ENCODE measurements at places on chromosomes 3 and 15.

DNA sequence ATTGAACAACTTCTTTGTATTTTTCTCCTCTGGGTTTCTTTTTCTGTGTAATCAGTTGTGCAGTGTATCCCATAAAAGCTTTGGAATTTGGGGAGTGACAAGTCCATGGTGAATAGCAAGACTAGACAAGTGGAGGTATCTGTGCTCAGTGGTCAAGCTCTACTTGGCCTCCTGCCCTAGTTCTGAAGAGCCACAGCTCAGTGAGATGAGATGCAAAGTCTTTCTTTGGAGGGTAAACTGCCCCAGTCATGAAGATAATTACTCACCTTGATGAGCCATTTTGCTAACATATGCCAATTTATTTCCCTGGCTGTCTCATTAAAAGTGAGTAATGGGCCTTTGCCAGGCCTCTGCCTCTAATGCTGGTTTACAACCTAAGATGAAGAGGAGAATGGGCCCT, 271.2 kb upstream of the TRIM42 start:
- no peak for DNase-seq

DNA sequence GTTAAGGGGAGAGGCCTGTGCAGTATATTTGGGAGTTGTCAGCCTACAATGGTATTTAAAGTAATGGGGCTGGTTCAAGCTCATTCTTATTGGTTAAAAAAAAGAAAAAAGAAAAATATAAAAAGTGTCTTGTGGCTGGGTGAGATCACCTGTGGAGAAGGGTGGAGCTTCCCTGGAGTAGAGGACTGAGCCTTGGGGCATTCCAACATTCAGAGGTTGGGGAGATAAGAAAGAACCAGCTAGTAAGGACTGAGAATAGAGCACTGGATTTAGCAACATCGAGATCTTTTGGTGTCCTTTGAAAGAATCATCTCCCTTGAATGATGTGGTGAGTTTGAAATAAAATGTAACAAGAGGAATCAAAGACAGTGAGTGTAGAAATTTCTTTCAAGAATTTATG, 5.2 kb downstream of the SLC49A4 start:
- DNase-seq, result no peak

GRCh38 chr3:5116538-5116937, 5.6 kb upstream of the ARL8B start:
- DNase-seq, result no peak

GRCh38 chr3:107250221-107250620, 127.0 kb upstream of the CCDC54 start:
- DNase-seq, result no peak

GRCh38 chr3:4746241-4746958, 232.8 kb upstream of the BHLHE40 start:
- no peak for DNase-seq

DNA sequence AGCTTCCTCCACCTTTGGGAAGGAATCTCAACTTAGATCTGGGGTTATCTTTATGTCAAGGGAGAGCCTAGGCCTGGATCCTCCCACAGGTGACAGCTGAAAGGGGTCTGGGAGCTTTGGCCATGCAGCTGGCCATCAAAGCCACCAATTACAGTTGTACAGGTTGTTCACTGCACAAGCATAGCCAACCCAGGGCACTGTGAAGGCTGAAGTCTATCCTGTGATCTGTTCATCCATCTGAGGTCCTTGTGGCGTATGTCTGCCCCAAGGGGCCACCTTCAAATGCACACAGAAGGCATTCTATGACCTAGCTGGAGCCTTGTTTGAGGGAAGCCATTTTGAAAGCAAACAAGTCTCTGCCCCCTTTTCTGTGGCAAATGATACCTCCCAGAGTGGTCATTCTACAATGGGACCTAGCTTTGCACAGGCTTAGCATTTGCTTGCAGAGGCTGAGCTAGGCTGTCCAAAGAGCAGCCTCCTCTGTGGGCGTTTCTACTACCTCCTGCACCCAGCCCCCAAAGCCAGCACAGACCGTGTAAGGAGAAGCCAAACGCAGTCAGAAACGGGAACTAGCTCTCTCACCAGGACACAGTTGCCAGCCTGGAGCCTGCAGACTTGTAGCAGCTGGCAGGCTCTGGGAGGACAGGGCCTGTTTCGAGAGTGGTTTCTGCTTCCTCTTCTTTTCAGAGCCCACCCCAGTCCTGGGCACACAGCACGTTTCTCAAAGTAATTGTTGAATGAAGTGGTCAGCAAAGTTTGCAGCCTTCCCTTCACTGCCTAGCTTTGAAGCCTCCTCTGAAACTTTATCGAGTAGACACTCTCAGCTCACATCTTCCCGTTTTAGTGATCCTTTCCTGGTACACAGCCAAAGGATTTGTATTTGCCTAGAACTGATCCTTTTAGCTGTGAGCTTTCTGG, 157.3 kb upstream of the SMAD3 start:
- DNase-seq, result no peak

DNA sequence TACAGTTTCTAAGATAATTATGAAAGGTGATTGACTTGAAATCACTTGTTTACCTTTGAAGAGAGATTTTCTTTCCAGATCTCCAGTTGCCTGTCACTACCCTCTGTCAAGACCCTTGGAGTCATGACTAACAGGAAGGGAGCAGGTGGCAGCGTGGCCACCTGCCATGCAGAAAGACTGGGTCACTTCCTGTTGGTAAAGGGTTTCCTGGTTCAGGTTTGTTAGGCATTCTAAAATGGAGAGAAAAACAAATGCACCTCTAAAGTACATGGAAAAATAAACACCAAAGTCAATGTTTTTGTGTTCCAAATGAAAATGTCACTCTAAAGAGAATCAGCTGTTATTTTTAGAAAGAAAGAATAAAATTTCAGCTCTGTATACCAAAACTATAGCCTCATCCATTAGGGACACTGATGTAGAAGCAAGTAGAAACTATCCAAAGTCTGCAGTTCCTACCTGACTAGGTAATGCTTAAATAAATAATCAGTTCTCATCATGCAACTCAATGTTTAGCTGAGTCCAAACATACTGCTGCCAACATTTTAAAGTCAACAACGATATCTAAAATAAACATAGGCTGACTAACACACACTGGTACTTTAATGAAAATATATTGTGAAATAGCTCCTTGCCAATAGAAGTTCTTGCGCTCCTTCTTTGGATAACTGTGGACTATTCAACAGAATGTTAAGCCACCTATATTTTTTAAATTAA, 23.9 kb upstream of the TM4SF1 start:
- DNase-seq, result no peak

- DNase-seq, result no peak
Measured at GRCh38 chr15:69093127-69093526, 67.3 kb upstream of the GLCE start.

- no peak for DNase-seq
Measured at GRCh38 chr15:80997692-80998091, 3.0 kb upstream of the TLNRD1 start.

DNA sequence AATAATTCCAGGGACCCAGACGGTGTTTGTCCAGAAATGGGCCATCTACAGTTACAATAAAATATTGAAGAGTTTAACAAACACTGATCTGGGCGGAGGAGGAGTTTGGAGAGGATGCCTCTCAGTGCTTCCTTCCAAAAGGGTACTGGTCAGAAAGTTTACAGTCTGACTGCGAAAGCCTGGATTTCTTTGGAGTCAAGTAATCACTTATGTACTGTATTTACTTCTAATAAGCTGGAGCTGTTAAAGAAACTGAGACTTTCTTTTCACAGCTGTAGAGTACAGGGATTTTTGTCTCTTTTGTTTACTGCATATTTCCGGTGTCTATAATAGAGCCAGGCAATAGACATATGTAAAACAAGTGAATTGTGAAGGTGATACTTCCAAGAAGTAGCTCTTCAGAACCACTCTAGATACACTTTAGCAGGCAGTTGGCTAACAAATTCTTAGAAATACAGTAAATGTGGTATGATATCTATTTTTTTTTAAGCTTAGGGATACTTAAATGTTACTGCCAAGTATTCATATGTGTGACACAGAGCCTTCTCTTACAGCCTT, 22.1 kb upstream of the NEO1 start:
- no peak for DNase-seq

DNA sequence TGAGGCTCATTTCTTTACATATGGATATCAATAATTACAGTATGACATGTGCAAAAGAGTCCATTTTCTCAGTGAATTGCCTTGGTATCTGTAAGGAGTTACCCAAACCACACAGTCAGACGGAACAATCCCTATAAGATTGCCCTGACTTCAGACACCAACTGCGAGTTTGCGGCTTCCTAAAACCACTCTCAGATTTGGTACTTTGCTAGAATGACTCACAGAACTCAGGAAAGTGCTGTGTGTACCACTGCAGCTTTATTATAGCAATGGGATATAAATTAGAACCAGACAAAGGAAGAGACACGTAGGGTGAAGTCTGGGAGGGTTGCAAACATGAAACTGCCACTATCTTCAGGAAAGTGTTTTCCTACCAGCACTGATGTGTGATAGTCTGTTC, 45.8 kb upstream of the ATP13A3 start:
- DNase-seq, result no peak

DNA sequence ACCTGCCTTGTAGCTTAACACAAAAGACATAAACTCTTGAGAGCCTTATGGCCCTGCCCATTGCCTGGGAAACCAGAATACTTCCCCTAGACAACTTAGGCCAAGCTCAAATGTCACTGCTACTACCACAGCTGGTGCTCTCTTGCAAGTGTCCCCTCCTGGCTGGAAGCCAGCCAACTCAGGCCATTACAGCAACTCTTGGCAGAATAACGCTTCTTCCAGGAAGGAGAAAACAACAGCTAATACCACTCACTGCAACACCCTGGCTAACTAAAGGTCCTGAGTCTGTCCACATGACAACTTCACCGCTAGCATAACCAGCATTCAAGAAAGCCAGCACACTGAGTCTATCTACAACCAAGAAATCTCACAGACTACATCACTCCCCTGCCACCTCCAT, 5.1 kb upstream of the B4GALT4 start:
- DNase-seq, result no peak

DNA sequence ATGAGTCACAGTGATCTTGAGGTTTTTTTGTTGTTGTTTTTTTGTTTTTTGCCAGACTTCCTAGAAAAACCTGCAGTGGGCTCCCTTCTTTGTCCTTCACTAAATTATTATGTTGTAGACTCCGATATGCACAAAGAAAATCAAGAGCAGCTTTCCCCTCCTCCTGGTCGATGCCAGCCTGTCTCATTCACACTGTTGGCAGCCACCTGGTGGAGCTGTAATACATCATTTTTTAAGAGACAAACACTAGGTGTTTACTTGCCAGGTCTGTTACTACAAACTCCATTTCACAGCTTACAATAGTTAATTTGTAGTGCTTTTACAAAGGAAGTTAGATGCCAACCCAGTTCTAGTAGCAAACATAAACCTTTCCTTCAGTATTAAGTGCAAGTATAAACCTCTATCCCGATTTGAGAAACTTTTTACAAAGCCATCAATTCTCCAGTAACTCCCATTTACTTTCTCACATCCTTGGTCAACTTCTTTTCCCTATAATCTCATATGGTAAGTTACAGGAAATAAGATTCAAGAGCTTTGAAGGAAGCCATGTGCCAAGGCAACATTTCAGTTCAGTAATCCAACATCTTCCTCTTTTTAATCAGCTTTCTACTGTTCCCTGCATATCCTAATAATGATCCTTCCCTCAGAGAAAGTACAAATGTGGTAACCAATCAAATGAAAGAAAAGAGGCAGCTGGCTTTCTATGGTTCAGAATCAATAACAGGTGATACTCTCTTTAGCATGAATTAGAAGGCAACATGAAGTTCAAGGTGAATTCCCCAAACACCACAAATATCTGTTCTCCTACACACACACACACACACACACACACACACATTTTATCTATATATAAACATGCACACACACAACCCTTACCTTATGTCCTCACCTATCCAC, 14.0 kb downstream of the AAGAB start:
- DNase-seq, result no peak

GRCh38 chr3:51747840-51748239, 31.2 kb downstream of the IQCF6 start:
- DNase-seq, result no peak

- no peak for DNase-seq
Measured at GRCh38 chr3:196360586-196360985, 22.4 kb upstream of the TM4SF19 start.

DNA sequence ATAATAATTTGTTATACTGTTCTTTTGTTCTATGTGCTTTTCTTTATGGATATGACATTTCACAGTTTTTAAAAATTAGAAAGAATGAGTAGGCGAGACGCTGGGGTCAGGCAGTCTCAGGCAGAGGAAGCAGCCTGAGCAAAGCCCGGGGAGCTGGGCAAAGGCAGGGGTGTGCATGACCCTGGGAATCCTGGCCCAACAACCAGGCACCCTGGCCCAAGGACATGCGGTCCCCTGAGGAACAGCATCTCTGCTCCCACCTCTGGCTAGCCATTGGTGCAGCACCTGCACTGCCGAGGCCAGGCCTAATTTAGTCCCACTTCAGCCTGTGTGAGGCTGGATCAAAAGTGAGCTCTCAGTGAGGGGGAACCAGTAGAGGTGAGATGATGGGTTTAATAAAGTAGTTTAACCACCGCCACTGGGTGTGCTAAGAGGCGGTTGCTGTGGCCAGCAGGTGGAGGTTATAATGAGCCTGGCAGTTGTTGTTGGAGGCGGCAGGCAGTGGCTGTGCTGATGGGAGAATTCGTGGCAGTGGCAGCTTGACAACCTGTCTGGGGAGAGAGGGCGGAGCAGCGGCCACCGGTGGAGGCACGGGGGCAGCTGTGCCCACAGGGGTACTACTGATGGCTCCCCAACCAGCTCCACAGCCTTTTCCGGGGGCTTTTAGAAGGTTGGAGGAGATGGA, 41.5 kb downstream of the PRKCD start:
- no peak for DNase-seq

DNA sequence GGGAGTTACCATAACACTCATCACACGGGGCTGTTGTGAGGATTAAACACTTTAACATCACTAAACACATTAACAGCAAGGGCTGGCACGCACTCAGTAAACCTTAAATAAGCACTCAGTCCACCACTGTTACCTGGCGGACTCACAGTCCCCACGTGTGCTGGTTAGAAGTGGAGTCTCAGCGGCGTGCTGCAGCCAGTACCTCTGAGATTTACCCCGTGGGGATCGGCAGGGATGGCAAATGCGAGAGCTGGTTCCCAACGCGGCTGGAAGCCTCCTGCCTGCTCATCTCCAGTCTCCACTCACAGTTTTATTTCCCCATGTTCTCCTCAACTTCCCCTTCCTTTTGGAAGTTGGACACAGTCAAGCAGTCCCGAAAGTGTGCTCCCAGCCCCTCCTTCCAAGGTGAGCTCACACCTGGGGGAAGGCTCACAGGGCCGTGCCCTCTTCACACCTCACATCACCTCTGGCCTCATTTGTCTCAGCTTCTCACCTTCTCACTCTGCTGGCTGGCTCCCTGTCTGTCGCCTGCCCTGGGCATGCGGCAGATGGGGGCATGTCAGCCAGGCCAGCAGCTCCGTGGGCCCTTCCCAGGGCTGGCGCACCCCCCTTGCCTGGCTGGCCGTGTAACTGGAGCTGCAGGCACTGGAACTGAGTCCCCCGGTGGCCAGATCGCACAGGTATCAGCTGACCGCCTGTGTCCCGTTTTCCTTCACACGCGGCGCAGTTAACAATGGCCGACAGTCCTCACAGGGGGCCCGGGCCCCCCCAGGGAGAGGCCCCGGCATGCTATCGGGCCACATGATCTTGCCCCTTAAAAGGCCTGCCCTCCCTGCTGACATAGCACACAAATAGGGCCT, 87.1 kb downstream of the WNT7A start:
- DNase-seq, result no peak

- no peak for DNase-seq
Measured at GRCh38 chr3:13261892-13262291, 158.2 kb downstream of the NUP210 start.
